ENCODE measurements at places on chromosomes 6 and 20.

DNA sequence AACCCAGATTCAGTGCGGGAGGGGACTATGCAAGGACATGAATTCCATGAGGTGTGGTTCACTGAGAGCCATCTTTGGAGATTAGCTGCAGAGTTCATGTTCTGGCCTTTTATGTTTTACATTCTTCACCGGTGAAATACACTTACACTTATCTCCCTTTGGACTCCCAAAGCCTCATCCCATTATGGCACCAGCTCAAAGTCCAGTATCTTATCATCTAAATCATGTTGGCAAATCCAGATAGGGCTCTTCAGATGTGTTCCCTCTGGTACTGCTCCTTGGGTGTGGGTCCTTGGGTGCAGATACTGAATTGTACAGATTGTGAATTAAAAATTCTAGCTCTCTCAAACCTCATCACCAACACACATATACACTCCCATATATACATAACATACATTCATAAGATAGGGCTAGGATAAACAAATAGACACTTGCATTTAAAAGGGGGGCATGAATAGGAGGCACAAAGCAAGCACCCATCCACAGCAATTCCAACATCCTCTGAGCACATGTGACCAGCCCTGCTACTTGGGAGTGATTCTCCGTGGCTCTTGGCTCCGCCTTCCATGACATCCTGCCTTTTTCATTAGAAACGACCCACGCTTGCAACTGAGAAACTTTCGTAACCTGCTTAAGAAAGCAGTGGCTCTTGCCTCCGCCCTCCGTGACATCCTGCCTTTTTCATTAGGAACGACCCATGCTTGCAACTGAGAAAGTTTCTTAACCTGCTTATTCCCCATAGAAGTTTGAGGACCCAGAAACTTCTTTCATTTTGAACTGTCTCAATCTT is 53.6 kb upstream of the LRRC1 start:
- peak; percentile 14 for DNase-seq

DNA sequence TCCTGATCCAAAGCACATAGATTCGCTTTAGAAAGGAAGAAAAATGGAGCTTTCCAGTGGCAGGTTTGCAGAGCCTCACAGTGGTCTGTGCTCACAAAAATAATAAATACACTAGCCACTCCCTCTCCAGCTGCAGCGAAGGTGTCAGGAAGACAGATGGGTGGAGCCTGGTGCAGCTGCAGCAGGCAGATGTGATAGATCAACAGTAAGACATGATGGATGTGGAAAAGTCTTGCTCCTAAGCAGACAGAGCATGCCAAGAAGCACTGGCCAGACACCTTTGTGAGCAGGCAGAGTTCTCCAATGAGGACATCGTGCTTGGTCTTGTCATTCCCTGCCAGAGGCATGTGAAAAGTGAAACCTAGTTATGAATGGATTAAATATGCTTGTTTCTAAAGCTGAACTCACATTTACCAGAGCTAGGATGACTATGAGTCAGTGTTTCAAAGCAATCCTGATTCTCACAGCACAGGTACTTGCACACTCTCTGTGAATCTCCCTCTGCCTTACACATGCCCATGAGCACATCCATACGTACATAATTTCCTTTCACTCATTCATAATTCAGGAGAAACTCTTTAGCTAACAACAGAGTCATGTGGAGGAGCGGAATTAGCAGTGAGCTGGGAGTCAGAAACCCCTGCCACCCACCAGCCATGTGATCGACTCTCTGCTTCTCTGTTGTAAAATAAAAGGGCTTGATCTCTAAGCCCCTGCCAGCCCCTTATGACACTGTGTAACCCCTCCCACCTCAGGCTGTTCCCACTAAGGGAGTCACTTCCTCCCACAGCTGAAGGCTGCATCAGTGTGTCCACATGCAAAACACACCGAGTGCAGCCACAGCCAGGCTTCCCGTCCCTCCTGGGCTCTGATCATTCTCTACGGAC is 111.2 kb downstream of the SCML4 start:
- DNase-seq, result peak; percentile 31

DNA sequence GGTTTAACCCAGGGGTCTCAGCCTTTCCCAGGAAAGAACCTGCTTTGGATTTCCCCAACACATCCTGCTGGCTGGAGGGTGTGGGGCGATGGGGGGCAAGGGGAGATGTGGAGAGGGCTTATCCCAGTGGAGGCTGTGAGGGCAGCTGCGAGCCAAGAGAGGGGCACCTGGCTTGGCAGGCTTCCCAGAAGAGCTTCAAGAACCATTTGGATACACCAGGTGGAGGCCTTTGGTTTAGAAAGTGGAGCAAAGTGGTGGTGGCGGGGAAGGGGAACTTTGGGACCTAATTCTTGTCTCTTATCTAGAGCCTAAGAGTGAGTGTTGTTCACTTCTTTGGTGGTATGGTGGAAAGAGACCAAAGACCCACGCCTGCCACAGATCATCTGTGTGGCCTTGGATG is 12.4 kb downstream of the CD40 start:
- DNase-seq, result no peak

GRCh38 chr6:169326067-169326799 is 72.6 kb upstream of the THBS2 start:
- no peak for DNase-seq

GRCh38 chr6:108961985-108962384 is 113.8 kb downstream of the ARMC2 start:
- DNase-seq, result peak; percentile 79

- DNase-seq, result no peak
These were observed 256.3 kb downstream of the ADGRB3 start for GRCh38 chr6:68891419-68891818.

DNA sequence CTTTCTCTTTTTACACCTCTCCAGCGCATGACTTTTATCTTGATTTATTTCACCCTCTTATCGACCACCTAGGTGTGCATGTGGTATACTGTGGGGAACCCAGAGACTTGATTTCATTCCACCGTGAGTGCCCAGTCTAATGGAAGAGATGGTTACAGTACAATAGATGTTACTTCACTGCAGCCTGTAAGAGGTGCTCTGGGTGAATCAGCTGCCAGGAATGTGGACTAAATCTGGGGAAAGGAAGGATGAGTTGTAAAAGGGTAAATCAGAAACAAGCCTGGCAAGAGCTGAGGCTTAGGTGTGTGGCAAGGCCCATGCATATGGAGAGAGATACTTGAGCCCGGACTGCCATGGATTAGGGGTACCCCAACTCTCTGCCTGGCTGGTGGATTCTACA is 7.4 kb downstream of the STK35 start:
- peak; percentile 73 for DNase-seq

GRCh38 chr6:100944644-100945043 is 63.5 kb upstream of the ASCC3 start:
- no peak for DNase-seq

GRCh38 chr6:105907991-105908390 is 178.1 kb upstream of the PRDM1 start:
- DNase-seq, result no peak

DNA sequence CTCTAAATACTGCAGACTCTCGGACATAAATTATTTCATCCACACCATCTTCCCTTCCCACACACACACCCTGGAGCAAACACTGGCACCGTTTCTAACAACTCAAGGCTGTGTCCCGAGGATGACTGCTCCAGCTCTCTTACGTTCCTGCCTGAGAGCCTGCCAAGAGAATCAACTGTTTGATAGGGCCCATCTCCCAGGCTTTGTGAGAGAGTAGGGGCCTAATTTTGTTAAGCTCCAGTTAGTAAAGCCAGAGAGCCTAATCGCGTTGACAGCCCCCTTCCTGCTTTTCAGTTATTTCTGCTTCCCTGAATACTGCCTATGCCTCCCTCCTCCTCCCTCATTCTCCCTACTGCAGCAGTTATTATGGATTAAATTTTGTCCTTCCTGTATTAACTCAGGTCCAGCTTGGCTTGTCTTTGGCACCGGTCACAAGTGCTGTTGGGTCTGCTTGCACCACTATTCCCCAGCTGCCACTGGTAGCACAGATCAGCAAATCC is 118.1 kb upstream of the TMEM181 start:
- no peak for DNase-seq

DNA sequence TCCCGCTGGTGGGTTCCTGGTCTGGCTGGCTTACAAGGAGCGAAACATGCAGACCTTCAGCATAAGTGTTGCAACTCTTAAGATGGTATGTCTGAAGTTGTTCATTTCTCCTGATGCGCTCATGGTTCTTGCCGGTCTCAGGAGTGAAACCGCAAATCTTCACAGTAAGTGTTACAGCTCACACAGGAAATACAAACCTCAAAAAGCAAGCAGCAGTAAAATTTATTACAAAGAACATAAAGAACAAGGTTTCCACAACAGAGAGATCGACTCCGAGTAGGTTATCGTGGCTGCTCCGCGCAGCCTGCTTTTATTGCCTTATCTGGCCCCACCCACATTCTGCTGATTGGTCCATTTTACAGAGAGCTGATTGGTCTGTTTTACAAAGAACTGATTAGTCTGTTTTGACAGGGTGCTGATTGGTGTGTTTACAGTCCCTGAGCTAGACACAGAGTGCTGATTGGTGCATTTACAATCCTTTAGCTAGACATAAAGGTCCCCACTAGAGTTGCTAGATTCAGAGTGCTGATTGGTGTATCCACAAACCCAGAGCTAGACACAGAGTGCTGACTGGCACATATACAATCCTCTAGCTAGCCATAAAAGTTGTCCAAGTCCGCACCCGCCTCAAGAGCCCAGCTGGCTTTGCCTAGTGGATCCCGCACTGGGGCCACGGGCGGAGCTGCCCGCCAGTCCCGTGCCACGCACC is 39.2 kb downstream of the TRIM27 start:
- DNase-seq, result no peak

DNA sequence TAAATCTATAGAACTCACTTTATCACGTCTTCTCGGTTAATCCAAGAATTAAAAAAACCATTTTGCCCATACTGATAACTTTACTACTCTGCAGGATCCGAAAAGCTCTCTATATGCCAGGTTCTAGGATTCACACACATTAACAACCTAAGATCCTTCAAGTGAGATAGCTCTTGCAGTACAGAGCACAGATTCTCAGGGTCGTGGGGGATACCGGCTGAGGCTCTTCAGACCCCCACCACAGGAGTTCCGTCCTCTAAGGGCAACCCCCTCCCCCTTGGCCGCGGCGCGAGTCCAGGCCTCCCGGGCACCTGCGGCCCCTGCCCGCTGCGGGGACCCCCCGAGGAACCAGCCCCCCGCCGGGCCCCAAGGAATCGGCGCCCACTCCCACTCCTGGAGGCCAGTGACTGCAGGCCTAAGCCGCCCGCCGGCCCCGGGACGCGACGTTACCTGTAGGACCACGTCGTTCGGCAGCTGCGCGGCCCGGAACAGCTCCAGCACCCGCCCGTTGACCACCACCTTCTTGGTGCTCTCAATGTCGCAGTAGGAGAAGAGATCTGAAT is 892 bp downstream of the REPS1 start:
- no peak for DNase-seq

DNA sequence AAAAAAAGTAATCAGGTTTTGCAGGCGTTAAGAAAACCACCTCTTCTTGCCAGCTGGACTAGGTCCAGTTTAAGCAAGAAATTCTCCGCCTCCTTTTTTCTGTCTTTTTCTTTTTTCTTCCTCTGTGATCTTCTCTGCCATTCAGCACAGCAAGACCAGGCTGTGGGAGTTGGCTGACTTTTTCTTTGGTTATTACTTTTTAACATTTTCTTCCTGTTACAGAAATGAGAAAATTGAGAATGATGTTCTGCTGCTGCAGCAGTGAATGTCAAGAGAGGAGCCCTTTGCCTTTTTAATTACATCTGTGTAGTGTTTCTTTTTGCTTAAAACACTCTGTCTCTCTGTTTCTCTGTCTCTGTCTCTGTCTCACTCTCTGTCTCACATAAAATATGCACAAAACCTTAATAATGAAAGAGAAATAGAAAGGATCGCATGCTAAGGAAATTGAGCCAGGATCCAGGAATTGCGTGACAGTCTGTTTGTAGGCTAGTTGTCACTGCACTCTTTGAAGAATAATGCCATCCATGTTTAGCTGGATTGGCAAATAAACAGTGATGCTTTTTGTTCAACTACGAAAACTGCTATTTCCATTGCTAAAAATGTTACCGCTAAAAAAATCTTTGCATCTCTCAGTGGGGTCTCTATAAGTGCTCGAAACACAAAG is 103.2 kb upstream of the SUPT3H start:
- DNase-seq, result peak; percentile 25

GRCh38 chr6:25002326-25003091 is 66.7 kb upstream of the RIPOR2 start:
- DNase-seq, result no peak

- DNase-seq, result no peak
These were observed 3.5 kb downstream of the SCML4 start for GRCh38 chr6:107820338-107821261.

DNA sequence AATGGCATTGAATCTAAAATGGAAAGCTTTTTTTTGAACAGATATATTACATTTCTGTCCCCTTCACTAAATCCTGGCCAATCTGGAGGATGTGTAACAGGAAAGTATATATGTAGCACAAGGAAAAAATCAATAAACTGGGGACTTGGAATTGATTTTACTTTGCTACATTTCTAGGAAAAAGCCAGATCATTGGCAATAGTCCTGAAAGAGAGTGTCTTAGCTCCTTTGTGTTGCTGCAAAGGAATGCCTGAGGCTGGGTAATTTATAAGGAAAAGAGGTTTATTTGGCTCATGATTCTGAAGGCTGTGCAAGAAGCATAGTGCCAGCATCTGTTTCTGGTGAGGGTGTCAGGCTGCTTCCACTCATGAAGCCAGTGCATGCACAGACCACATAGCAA is 574.9 kb downstream of the HTR1B start:
- DNase-seq, result no peak

- no peak for DNase-seq
These were observed 14.4 kb downstream of the MKKS start for GRCh38 chr20:10419550-10420133.

DNA sequence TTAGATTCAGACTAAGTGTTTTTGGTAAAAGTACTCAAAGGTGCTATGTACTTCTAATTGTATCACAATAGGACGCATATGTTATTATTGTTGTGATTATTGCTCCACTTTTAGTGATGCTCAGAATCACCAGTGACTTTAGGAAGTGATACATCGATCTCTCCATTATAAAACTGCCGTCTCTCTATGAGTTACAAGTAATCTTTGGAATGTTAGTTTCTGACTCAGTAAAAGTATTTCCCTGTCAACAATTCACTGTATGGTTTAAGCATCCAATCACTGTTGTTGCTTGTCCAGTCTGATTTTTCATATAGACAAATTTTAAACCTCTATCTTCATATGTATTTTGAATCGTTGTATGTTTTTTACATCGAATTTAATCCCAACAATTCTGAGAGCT is 9.4 kb downstream of the DCBLD1 start:
- DNase-seq, result no peak

DNA sequence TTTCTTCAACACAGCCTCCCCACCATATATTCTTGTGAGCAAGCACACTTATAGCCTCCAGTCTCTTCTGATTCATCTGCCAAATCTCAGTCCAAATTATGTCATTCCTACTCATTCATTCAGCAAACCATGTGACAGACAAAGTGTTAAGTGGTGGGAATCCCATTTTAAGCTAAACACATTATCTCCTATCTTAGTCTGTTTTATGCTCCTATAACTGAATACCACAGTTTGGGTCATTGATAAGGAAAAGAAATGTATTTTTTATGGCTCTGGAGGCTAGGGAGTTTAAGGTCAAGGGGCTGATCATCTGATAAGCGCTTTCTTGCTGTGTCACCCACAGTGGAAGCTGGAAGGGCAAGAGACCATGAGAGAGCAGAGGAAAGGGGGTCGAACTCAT is 23.9 kb upstream of the SMIM13 start:
- no peak for DNase-seq

GRCh38 chr6:160379466-160379865 is 31.3 kb downstream of the SLC22A3 start:
- no peak for DNase-seq

GRCh38 chr20:4633379-4633778 is 88.3 kb upstream of the PRND start:
- DNase-seq, result no peak
